ENCODE measurements at places on chromosomes 5 and 9.

- no peak for DNase-seq
These were observed 848.0 kb downstream of the PTPRD start for GRCh38 chr9:9764821-9765220.

DNA sequence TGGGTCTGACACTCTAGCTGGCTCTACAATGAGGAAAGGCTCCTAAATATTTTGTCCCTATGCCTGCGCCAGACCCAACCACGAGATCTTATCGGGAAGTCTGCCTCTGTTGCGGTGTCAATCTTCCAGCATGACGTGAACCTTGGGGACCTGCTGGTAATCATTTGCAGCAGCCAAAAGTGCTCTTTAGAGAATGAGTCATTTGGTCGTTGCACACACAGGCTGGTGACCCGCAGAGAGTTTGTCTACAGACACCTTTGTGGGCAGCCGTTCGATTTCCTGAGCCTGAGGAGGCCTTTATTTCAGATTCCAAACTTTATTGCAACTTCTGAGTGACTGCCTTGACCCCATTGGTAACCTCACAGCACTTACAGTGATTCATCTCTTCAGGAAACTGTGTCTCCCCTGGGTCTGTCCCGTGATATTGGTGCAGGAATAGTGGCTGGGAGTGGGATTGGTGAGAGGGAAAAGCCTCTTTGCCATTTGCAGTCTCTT, 326.1 kb downstream of the NSG2 start:
- DNase-seq = no peak

DNA sequence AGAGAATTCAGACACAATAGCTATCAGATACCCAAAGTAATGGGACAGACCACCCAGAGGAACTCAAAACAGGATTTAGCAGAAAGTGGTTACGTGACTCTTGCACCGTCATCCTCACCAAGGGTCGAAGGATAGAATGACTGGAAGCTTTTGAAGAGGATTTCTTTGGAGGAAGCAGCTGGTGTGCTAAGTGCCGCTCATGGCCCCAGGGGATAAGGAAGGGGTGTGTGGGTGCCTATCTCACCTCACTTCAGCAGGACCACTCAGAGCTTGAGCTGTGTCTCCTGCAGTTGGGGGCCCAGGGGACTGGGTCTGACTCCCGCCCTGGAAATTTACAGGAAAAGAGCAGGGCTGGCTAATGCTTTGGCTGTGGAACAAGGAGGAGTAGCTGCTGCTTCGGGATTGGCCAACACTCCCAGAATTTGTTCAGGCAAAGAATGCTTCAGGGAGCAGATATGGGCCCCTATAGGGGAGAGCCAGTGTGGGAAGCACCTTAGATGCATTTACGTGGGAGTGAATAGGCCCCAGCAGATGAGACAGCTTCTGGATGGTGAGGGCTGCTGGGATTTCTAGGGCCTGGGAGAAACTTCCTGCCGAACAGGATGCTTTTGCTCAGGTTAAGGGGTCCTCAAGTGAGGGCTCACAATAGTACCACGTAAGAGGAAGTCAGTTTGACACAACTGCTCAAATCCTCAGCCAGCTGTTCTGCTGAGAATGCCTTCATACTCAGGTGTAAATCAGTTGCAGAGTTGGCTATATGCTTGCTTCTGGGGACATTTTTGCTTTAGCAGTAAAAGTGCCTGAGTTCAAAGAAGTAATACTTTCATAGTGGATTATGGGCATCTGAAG, 29.1 kb upstream of the TOMM5 start:
- DNase-seq = no peak

GRCh38 chr9:122005597-122005996, 87.5 kb downstream of the TTLL11 start:
- DNase-seq = no peak

DNA sequence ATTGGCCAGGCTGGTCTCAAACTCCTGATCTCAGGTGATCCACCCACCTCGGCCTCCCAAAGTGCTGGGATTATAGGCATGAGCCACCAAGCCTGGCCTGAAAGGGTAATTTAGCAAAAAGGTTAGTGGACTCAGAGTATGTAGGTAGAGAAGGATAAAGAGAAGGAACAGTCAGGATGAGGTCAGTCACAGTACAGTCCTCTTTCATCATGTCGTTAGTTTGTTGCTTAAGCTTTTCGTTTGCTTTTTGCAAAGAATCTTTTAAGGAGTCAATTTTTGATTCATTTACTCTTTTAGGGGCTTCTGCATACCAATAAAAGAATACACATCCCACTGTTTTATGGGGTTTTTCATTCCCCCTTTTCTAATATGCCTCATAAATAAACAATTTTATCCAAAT, 17.8 kb upstream of the GBGT1 start:
- DNase-seq = no peak

DNA sequence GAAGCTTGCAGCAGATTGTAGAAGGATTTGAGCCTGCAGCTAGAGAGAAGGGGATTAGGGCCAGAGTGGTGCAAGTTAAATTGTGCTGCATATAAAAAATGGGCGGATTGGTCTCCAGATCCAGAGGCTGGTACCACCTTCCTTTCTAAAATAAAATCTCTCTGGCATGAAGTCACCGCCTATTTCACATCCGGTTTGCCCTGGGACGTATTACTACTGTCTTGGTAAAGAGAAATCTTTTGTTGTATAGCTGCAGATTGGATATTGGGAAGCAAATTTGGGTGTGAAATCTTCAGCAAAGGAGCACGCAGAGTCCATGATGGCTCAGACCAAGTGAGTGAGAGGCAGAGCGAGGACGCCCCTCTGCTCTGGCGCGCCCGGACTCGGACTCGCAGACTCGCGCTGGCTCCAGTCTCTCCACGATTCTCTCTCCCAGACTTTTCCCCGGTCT, at the start of gene GABRA1:
GABRA1 (plus strand) TSS at position 180 of the 451 bp plus-strand sequence. CDS start 2,691 bp downstream, outside the sequence.
- DNase-seq = no peak

DNA sequence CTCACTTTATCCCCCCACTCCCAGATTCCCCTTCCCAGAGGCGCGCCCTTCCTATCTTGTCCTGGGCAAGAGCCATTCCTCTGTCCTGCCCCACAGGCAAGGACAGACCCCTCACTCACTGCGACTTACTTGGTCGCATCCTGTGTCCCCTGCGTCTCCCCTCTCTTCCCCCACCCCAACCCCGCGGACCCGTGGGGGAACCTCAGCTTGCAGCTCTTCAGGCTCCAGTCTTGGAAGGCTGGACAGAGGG, 542 bp downstream of the GGTA1 start:
- no peak for DNase-seq

GRCh38 chr9:29044959-29045358, 1471.7 kb upstream of the C9orf72 start:
- no peak for DNase-seq

GRCh38 chr9:122642226-122642625, 15.2 kb downstream of the OR1B1 start:
- DNase-seq = no peak

DNA sequence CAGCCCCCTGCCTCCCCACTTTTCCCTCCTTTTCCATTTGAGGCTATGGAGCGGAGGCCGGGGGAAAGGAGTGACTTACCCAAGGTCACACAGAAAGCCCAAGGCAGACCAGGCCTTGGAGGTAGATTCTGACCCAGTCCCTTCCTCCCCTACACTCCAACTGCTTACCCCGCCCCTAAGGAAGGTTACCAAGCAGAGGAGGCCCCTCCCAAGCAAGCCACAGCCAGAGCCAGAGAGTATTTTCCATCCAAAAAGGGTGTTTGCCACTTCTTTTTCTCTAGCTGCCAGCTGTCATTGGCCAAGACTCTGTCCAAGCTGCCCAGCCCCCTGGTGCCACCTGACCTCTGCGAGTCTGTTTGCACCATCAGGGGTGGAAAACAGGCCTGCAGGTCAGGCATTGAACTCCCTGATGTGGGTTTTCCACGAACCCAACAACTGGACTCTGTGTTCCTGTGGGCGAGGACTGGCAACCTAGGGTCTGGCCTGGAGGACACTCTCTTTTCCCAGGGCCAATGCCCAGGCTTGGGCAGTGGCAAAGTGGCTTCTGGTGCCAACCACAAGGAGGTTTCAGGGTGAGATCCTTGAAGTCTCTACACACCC, 6.3 kb upstream of the ASS1 start:
- no peak for DNase-seq

DNA sequence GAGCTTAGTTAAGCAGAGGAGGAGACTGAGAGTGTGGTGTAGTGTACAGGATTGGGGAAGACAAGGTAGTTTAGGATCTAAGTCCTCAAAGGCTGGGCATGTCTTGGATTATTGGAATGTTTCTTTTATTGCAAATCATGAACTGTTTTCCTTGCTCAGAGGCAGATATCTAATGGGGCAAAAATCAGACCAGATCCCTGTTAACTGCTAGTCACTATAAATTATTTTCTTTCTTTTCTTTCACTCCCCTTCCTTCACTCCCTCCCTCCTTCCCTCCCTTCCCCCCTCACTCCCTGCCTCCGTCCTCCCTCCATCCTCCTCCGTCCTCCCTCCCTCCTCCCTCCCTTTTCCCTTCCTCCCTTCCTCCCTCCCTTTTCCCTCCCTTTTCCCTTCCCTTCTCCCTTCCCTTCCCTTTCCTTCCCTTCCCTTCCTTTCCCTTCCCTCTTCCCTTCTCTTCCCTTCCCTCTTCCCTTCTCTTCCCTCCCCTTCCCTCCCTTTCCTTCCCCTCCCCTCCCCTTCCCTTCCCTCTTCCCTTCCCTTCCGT, 117.9 kb downstream of the WDR70 start:
- no peak for DNase-seq

- no peak for DNase-seq
These were observed 167.6 kb downstream of the NFIB start for GRCh38 chr9:14146201-14146874.

DNA sequence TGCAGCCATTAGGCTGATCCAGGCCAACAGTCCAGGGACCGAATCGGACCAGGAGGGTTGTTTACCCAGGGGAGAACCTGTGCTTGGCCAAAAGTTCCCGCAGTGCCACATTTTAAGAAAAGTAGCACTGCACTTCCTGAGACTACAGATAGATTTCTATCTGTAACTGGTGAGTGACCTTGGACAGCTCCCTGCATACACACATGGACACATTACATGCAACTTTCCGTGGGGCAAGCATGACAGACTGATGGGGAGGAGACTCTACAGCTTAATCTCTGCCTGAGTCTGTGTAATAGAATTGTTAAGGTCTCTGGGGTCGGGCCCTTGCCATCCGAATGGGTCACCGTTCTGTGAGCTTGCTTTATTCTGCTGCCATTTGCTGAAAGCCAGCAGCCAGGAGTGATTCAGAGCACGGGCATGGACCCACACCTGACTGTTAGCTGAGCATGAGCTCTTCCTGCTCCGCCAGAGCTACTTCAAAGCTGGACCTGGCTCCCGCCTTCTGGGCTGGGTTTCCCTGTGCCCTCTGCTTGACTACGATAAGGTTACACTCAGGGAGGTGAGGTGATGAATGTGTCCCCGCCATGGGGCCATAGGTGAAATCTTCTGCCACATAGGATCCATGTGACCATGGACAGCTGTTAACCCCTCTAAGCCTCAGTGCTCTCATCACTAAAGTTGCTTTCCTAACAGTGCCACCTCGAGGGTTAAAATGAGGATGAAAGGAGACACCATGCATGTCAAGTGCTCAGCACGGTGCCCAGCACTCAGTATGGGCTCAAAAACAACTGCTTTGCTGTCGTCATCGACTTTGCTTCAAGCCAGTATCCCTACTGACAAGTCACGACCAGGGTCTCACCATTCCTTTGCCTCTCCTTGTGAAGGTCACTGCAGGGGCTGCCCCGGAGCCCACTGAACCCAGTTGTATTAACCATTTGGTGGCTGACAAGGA, 200.0 kb downstream of the MELK start:
- no peak for DNase-seq

DNA sequence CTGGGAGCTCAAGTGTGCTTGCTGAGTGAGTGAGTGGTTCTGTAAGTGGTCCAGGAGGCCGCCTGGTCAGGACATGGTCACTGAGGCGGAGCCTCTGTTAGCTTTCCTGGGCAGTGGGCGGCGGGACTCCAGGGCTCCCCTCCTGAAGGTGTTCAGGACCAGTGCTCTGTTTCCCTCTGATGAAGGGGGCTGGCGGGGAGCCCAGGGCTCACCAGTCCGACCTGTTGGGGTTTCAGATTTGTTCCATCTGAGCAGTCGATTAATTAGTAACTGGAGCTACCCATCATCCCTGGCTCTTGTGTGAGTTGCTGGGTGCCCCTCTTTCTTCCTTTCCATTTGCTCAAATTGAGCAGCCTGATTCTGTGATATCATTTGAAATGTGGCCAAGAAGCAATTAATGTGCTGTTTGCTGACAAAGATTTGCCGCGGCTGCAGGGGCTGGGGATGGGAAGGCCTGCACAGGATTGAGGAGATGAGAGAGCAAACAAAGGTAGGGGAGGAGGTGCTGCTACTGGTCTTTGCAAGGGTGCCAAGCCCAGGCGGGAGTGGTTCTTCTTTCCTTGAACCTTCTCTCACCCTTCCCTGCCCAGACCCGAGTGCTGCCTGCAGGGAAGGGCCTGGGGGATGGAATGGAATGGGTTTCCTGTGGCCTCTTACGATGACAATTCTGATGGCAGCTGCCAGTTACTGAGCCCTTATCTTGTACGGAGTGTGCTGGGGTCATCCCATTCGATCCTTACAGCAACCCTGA, 92.8 kb upstream of the PITX1 start:
- no peak for DNase-seq

DNA sequence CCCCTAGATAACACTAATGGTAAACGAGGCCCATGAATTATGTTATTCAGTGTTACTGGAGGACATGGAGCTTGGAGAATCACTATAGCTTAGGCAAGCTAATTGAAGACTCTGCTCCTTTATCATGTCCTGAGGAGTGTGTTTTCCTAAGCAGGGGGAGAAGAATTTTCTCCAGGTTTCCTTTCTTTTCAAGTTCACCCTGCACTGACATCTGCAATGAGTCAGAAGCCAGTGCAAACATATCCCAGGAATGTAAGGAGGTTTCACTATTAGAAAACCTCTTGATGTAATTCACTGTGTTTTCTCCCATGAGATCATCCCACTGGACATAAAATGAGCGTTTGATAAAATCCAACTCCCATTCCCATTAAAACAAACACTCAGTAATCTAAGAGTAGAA, 75.6 kb downstream of the DMRT2 start:
- DNase-seq = no peak

- no peak for DNase-seq
These were observed 18.4 kb downstream of the SLC25A46 start for GRCh38 chr5:110757118-110757729.

- DNase-seq = no peak
These were observed 451.4 kb downstream of the ZSWIM6 start for GRCh38 chr5:61783481-61783880.

GRCh38 chr9:36530224-36530623, 42.5 kb upstream of the MELK start:
- DNase-seq = no peak

DNA sequence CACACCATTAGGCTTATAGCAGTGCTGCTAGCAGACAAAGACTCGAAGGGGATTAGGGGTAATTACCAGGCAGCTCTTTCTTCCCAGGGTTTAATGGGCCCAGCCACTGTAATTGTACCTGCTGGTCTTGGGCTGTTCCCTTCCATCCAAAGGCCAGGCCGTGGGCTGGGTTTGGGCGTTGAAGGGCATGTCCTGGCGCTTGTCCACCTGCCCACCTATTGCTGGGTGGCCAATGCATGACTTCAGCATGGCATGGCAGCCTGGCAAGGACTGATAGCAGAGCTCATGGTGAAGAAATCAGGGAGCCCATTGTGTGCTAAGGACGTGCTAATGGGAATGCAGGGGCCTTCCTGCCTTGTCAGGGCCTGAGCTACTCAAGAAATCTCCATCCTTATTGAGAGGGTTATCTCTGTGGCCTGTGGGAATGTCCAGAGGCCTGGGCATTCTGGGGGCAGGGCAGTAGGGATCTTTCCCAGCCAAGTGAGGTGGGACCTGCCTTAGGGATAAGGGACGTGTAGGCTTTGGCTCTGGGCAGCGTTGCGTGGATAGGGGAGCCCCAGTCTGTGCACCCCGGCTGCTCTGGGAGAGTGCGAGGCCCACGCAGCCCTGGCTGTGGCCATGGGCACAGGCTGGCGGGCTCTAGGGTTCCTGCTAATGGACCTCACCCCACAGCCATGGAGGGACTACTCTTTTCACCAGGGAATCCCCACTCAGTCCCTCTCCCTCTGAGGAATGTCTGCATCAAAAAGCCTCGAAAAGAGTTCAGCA, 116.1 kb upstream of the PITX1 start:
- no peak for DNase-seq
